Upper lobe of right lung (tissue), 1 donor: ENCODE measurements at places on chromosomes 16 and 17. TPM values are rescaled to one million over a fixed set of nuclear protein-coding genes. Genes with fewer than 3 reads are reported as not detected.
A peak's percentile ranks its signal among the peaks of the same experiment; 100 is the strongest.

DNA sequence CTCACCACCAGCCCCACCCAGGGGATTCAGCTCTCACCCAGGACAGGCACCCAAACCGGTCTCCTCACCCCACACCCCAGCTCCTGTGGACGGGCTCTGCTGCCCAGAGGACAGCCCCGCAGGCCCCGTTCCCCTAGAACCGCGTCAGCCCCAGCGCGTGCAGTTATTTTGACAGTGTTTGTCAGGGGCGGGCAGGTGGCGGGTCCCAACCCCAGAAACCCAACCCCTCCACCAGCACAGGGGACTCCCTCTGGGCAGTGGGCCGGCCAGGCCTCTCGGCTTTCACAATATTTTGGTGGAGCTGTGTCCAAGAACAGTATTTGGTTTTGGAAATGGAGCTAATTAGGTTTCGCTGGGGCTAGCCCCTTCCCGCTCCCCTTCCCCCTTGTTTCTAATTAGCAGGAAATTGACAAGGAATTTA lies 44.8 kb downstream of the BAHCC1 start:
- no peaks in the 10 kb centered on the region for H3K27me3 ChIP-seq
- H3K4me3 ChIP-seq: no peak overlapping the region
- no peak overlapping the region for H3K27ac ChIP-seq
- peaks cover 20% of the 10 kb centered on the region for H3K4me1 ChIP-seq

GRCh38 chr17:50926523-50926922 lies 60.4 kb upstream of the TOB1 start:
- H3K27me3 ChIP-seq: no peaks in the 10 kb centered on the region
- DNase-seq: no peak
- peaks cover 10% of the 10 kb centered on the region for H3K4me1 ChIP-seq
- H3K27ac ChIP-seq: no peak overlapping the region
- no peaks in the 10 kb centered on the region for H3K36me3 ChIP-seq
- H3K4me3 ChIP-seq: no peak overlapping the region

- no peaks in the 10 kb centered on the region for H3K27me3 ChIP-seq
- H3K4me1 ChIP-seq: no peaks in the 10 kb centered on the region
- no peak for DNase-seq
- H3K4me3 ChIP-seq: no peak overlapping the region
- H3K36me3 ChIP-seq: no peaks in the 10 kb centered on the region
Measured at GRCh38 chr17:58365980-58366595, 14.1 kb upstream of the SUPT4H1 start.

DNA sequence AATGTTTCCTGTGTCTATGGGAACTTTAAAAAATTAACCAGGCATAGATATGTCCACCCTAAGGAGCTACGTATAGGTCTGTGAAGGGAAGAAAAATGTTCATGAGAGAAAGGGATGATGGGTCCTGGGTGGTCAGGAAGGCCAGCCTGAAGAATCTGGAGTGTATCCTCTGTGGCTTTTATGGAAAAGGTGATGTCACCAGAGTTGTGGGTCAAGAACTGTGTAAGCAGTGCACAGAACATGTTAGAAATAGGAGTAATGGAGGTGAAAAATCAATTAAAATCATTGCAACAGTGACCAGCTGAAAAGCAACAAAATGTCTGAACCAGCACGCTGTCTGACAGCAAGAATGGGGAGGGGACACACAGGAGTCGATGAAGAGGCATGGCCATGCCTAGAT lies 68.5 kb downstream of the USP31 start:
- no peak overlapping the region for H3K4me3 ChIP-seq
- H3K27ac ChIP-seq: no peak overlapping the region
- DNase-seq: no peak
- no peaks in the 10 kb centered on the region for H3K4me1 ChIP-seq

- no peak overlapping the region for H3K27ac ChIP-seq
- no peak for DNase-seq
- H3K4me1 ChIP-seq: no peaks in the 10 kb centered on the region
- no peaks in the 10 kb centered on the region for H3K36me3 ChIP-seq
Measured at GRCh38 chr16:86067516-86067915, 168.6 kb downstream of the IRF8 start.

- no peaks in the 10 kb centered on the region for H3K36me3 ChIP-seq
- peaks cover 16% of the 10 kb centered on the region for H3K4me1 ChIP-seq
- DNase-seq: no peak
- H3K27ac ChIP-seq: peak overlapping the region; percentile 100
- no peaks in the 10 kb centered on the region for H3K27me3 ChIP-seq
Measured at GRCh38 chr17:43359469-43360110, 39.2 kb upstream of the ARL4D start.

DNA sequence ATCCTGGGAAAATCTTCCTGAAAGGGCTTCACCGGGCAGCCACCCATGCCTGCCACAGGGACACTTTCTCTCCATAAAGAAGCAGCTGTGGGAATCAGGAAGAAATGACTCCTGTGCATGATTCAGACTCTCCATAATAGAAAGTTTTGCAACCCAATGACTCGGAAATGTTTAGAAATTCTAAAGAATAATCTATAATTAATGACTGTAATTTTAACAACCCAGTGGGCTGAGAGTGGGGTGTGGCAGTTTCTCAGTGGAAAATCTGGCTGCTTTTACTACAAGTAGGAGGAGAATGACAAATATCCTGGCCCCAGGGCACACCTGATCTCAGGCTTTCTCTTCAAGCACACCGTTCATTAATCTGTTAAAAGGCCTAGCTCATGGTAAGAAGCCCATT lies 25.7 kb downstream of the IRF8 start:
- H3K4me3 ChIP-seq: no peak overlapping the region
- no peak for DNase-seq
- H3K27ac ChIP-seq: no peak overlapping the region
- peaks cover 5% of the 10 kb centered on the region for H3K27me3 ChIP-seq
- peaks cover 21% of the 10 kb centered on the region for H3K4me1 ChIP-seq
- H3K36me3 ChIP-seq: no peaks in the 10 kb centered on the region

- H3K27ac ChIP-seq: peak overlapping the region; percentile 18
- no peak overlapping the region for H3K4me3 ChIP-seq
- peak; percentile 17 for DNase-seq
- no peaks in the 10 kb centered on the region for H3K36me3 ChIP-seq
- H3K27me3 ChIP-seq: no peaks in the 10 kb centered on the region
- H3K4me1 ChIP-seq: peaks cover 12% of the 10 kb centered on the region
Measured at GRCh38 chr17:45333702-45334092, 16.9 kb upstream of the MAP3K14 start.

Gene DUSP14
- 9.0 TPM for total RNA-seq

Gene CDH11
- total RNA-seq: 176 TPM

Gene CTRL
- 0.96 TPM for total RNA-seq

Gene KCTD19
- total RNA-seq: 1.4 TPM
